Renal pelvis (tissue), 12 donors: ENCODE measurements at places on chromosomes 3 and 15. TPM values are rescaled to one million over a fixed set of nuclear protein-coding genes. Genes with fewer than 3 reads are reported as not detected.
A peak's percentile ranks its signal among the peaks of the same experiment; 100 is the strongest.

BUB1B gene
- 29.3 TPM for polyA plus RNA-seq

GRCh38 chr15:93144463-93145236 is 55.6 kb upstream of the RGMA start:
- DNase-seq = no peak

DNA sequence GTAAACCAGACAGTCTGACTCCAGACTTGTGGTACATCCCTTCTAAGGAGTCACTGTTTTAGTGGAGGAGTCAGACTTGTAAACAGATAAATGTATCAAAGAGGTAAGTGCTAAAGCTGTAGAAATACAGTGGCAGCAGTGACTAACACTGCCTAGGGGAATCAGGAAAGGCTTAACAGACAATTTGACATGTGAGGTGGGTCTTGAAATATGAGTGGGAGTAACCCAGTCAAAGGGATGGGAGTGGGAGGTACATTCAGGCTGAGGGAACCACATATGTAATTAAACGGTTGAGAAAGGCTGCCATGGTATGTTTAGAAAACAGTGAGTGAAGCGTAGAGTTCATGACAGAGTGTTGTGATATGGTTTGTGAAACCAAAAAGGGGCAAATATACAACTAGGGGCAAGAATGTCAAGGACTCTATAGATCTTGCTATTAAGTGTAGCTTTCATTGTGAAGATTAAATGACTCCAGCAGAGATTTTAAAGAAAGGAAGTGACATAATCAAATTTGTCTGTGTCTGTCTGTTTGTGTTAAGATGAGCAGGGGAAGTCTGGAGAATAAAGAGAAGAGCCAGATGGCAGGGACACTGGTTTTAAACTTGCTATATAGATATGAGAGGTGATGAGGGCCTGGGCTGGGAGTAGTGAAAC is 11.2 kb upstream of the ALCAM start:
- peak; percentile 52 for DNase-seq

DNA sequence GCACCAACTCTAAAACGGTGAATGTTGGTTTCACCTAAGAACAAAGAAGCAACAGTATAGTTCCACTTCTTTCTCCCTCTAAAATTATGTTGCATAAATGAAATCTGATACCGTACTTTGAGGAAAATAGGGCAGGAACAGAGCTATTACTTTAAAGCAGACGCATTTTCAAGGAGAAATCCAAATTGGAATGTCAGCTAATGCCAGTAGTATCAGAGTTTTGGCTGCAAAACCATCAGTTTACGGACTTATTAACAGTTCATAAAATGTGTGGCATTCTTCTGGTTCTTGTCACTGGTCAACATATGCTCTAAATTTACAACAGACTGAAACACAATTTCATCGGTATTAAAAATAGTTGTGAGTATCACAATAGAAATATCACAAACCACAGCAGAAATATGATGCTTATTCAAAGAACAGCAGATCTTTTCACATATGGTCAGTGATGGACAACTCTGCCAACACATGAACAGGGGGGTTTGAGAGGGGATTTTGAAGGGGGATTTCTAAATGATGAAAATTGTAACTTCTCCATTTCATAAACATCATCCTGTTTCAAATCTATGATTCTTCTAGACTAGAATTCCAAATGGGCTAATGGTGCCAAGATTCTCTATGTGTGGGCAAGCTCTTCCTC is 38.7 kb upstream of the ROBO2 start:
- no peak for DNase-seq

MYZAP gene
- polyA plus RNA-seq = 6.8 TPM

UROC1 gene
- 0.06 TPM for polyA plus RNA-seq

FAM3D gene
- 2.5 TPM for polyA plus RNA-seq

GRCh38 chr15:72230197-72231065 is 559 bp downstream of the PKM start:
- DNase-seq = peak; percentile 94

- DNase-seq = no peak
These were observed 1.2 kb downstream of the MKRN3 start for GRCh38 chr15:23566651-23567050.

DNA sequence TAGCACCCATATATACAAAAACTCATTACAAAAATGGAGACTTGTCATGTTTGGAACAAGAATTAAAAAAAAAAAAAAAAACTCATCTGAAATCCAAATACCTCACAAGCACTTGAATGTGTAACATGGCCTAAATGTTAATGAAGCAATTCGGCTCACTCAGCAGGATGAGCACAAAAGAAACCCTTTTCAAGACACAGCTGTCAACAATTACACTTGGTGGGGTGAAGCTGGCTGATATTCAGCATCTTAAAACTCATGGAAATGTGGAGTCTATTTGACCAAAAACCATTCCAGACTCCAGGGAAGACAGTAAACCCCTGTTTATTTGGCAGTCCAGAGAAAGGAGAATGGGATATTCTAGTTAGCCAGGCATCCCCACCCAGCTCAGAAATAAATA is 205.4 kb upstream of the TSC22D2 start:
- no peak for DNase-seq

- no peak for DNase-seq
These were observed 31.5 kb upstream of the ADCY5 start for GRCh38 chr3:123480428-123480827.

ULK3 gene
- polyA plus RNA-seq = 33.2 TPM

DNA sequence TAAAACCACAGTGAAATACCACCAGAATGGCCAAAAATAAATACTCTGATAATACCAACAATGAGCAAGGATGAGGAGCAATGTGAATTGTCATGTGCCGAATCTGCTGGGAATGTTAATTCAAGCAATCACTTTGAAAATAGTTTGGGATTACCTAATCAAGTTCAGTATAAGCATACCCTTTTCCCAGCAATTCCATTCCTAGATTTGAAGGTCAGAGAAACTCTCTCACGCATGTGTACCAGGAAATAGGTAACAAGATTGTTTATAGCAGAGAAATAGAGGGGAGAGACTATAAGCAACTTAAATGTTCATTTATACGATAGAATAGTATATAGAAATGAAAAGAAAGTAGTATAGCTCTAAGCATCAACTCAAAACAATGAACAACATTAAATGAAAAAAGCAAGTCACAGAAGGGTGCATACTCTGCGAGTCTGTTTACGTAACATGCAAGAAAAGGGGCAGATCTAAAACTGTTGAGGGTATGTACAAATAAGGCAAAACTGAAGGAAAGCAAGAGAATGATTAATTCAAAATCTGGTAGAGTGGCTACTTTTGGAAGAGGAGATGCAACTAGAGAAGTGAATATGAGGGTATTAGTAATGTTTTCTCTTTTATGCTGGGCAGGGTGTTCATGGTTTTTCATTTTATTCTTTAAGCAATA is 27.4 kb downstream of the TMOD3 start:
- no peak for DNase-seq
